ENCODE measurements at places on chromosomes 7 and 10.

DNA sequence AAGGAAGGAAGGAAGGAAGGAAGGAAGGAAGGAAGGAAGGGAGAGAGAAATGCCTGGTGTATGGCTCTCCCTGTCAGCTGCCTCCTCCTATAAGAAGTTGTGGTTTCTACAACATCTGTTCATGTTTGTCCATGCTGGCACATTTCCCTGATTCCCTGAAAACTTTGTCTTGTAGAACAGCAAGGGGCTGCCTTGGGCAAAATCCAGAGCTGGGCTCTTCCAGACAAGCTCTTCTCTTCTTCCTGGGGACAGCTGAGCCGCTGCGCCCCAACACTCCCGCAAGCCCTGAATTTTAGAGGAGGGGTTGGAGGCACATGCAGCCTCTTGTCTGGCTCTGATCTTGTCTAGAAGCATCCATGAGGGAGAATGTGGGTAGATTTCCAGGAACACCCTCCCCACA lies 282.0 kb upstream of the ADARB2 start:
- DNase-seq: no peak

DNA sequence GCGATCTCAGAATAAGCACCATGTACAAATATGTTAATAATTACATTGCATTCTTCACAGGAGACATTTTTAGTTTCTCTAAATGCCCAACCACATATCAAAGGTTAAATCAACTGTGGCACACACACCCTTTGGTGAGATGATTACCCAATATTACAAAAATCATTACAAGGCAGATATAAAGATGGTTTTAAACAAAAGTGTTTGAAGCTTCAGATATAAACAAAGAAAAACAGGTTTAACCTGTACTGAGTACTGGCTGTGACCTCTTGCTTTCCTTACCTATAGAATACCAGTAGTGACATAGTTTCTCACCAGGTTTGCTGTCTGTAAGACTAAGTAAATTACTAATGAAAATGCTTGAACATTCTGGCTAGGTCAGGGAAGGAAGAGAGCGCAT lies 360.0 kb upstream of the IGFBP3 start:
- DNase-seq: no peak

DNA sequence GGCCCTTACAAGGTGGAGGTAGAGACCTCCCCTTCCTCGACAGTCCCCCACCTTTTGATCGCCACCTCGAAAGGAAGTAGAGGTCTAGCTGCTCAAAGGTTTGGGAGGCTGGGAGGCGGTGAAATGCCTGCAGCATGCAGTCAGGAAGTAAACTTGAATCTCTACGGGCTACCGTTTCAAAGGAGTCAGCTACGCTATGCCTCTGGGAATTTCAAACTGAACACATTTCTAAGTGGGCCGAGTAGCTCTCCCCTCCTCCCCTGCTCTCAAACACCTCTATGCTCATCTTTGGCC lies 68.0 kb downstream of the CXCL12 start:
- no peak for DNase-seq

- no peak for DNase-seq
Observed at GRCh38 chr10:131654471-131655087, 246.2 kb upstream of the PPP2R2D start.

DNA sequence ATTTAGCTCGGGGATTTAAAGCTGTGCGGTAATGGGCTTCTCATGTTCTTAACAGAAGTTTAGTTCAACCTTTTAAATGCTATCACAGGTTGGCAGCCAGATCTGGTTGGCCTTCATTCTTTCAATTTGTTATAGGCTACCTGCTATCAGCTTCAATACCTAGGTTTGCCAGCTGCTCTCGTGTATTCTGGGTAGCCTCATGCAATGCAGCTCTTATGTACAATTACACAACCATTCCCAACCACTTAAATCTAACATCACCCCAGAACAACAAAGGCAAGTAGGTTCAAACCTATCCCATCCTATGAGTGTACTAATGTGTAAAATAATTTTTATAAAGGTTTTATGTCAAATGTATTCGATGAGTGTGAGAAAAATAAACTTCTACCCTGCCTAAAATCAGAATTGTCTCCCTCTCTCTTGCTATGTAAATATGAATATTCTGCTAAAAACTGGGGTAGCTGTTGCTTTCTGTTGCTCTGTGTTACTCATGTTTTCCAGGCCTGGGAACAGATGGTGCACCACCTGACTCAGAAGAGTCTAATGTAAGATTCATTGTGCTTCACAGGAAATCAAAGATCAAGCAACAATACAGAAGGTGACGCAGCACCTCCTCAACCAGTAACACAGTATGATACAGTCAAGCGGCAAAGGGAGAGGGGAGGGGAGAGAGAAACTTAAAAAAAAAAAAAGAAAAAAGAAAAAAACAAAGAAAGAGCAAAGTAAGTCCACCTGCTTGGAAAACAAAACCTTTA lies 188.6 kb downstream of the ETV1 start:
- DNase-seq: peak; percentile 29

GRCh38 chr10:10096296-10096695 lies 921.4 kb upstream of the CELF2 start:
- peak; percentile 4 for DNase-seq

DNA sequence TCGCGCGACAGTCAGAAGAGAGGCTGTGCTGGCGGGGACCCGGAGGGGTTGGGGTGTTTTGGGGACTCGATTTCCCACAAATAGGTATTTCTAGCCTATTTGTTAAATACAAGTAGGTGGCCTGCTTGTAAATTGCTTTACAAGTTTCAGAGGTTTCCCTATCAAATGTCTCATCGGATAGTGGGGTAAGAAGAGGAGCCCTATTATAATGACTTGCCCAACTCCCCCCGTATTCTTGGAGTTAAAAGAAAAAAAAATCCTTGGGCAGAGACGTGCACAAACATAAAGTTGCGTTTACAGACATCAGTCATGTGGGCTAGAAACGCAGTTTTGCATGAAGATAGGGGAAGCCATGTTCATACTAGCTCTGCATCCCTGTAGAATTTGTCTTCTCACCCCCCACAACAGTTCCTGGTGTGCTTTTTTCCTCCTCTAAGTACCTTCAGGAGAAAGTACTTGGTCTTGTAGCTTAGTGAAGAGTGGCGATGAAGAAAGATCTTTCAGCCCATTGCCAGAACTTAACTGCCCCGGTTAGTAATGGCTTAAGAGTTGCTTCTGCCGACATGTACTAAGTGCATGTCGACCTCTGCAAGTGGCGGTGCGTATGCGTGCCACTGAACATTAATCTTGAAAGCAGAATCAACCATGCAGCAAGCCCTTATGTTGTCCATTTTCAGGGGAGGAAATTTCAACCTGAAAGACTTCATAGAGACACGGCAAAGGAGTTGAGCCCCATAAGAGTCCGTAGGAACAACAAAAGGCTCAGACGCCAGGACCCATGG lies 832 bp upstream of the TIAL1 start:
- no peak for DNase-seq

GRCh38 chr10:33336582-33337325 lies 2.3 kb upstream of the NRP1 start:
- DNase-seq: no peak

GRCh38 chr7:129750501-129750900 lies 139.0 kb downstream of the NRF1 start:
- DNase-seq: no peak

GRCh38 chr10:33047655-33048054 lies 89.6 kb upstream of the ITGB1 start:
- no peak for DNase-seq

GRCh38 chr10:88131511-88132139 lies 268.2 kb downstream of the PTEN start:
- DNase-seq: peak; percentile 21

GRCh38 chr10:57145548-57145947 lies 784.5 kb upstream of the ZWINT start:
- DNase-seq: no peak

DNA sequence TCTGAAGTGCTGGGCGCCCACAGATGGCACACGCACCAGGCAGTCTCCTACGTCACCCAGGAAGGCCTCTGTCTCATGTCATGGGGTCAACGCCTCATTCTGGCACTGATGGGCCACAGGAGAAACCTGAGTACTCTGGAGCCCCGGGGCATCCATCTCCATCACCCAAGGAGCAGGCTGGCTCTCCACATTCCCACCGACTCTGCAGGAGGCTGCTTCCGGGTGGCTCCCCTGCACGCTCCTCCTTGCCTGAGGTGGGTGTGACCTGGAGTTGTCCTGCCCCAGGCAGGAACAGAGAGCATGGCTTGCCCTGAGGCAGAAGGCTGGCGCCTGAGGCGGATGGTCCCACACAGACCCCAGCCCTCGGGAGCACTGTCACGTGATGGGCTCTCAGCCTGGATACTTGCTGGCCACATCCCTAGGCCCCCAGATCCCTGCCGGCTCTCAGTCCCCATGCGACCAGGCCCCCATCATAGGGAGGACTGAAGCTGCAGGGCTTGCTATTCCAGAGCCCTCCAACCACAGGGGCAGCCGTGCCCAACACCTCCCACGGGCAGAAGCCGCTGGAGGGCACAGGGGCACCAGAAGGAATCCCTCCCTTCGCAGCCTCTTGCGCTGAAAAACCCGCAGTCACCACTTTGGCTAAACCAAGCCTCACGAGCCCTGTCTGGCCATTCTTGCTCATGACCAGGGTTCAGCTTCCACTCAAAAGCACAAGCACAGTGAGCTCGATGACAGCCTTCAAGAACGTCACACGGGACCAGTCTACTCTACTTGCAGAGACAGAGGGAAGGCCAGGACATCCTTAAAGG lies 80.7 kb downstream of the MAD1L1 start:
- DNase-seq: no peak

- peak; percentile 58 for DNase-seq
Observed at GRCh38 chr7:99312316-99313203, 13.1 kb upstream of the ARPC1A start.
